ENCODE measurements at places on chromosomes 16 and 17.
A peak's percentile ranks its signal among the peaks of the same experiment; 100 is the strongest.

DNA sequence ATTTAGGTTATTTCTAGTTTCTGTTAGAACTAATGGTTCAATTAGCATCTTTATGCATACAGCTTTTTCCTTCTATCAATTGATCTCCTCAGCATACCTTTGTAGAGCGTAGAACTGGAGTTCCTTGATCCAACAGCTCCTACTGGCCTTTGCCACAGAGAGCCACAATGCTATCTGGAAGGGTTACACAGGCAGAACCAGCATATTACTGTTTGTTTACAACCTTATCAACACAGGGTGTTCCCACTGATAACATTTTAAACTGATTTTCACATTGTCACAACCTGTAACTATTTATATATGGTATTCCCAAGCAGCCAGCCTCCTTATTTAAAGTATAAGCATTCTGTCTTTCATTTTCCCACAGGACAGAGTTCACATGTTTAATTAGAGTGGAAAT, 382.2 kb downstream of the MAF start:
- DNase-seq: no peak

GRCh38 chr17:38719943-38720641, 10.0 kb upstream of the CISD3 start:
- DNase-seq: no peak

GRCh38 chr17:80005360-80006338, 30.0 kb downstream of the TBC1D16 start:
- no peak for DNase-seq

DNA sequence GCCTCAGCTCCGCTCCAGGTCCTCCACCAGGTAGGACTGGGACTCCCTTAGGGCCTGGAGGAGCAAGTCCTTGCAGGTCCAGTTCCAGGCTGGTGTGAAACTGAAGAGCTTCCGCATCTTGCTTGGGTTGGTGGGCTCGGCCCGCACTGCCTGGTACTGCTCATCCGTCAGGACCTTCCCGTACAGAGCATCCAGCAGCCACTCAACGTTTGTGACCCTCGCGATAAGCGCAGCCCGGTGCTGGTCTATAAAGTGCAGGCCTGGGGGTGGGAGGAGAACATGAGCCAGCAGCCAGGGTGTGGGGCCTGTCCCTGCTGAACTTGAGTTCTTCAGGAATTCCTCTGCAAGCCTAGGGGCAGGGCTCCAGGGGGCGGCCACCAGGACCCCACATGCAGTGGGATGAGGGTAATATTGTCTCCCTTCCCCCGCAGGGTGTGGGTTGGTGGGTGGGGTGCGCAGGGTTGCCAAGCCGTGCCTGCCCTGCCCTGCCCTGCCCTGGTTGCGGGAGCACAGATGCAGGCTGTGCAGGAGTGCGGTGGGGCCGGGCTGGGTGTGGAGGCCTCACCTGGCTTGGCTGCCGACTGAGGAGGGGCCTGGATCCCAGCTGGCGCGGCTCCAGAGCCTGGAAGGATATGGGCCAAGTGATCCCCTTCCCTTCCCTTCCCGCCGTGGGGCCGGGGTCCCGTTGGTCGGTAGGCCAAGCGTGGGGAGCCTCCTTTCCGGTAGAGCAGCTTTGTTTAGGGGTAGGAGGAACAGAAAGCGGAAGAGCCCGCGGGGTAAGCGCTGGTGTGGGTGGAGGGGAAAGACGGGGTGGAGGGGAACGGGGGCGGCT, 762 bp downstream of the PYCARD start:
- DNase-seq: no peak

GRCh38 chr16:64168371-64168770, 953.5 kb downstream of the CDH11 start:
- no peak for DNase-seq

DNA sequence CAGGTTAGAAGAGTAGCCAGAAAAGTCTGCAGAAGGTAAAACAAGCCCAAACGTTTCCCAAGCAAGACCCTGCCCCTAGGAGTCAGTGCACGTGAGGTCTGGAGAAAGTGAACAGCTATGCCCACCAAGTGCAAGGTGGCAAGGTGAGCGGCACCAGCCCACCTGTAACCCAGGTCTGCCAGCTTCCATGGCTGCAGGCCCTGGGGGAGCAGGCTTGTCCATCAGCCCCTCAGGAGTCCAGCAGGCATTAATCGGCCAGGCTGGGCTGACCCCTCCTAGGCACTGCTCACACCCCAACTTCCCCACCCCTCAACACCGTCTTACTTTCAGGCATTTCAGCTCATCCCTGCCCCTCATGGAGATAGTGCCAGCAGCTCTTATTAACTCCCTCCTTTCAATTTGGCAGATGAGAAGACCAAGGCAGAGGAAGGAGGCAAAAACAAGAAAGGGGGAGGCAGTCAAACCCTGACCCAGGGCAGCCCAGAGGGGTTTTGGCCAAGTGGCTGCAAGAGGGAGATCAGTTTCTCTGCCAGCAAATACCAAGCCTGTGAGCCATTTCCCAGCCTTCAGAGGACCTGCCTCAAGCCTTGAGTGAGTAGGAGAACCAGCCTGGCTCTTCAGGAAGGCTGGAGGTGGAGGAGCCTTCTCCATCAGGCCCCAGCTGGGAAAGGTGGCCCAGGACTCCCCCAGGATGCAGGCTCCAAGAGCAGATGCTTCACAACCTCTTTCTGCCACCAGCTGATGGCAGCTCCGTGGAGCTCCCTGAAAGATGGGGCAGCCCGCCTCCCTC, 14.7 kb downstream of the BEAN1 start:
- DNase-seq: no peak

DNA sequence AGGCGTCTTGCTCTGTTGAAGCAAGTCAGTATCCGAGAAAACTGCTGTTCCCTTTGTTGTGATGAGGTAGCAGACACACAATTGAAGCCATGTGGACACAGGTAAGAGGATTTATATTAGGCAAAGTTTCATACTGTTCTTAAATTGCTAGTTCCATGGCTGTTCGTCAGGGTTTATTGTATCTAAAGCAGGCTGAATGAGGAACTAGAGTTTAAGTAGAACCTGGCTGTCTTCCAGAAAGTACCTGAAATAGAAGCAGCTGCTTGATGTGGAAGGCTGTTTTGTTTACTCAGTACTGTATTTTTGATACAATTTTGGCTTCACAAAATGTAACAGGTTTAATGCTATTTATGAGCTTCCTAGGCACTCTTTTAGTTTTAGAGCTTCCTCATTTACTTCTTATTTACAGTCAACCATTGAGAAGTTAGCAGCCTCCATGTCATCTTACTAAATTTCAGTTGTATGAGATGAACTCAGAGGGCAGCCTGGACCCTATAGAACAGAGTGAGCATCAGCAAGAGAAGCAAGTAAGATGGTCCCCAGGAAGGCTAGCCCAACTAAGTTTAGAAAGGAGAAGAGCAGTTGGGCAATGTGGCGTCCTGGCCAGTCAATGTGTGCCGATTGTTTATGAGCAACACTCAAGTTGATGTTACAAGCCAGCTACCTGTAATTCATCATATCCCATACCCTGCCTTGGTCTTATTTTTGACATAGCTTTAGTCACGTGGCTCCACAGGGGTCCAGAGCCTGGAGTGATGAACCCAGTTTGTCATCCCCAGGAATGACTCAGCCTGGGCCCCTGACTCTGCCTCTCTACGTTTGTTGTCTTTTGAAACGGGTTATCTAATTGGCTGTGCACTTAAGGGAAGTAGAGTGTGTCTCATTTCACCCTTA, 9.7 kb upstream of the ARL2BP start:
- no peak for DNase-seq

GRCh38 chr17:79338152-79338551, 263.5 kb downstream of the ENGASE start:
- no peak for DNase-seq

DNA sequence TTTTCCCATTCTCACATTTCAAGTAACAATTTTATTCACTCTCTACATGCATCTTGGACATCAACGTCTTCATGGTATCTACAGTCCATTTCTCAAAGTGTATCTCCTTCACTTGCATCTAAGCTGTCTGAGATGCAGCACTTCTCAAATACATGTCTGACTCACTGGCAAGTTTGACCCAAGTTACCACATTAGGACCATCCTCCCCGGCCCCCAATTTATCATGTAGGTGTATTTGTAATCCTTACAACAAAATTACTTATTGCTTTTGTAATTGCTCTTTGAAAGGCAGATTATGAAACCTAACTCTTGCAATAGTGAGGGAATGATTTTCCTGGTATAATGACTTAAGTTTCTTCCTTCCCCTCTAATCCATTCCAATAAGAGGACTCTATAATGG, 28.9 kb upstream of the ULK2 start:
- no peak for DNase-seq

DNA sequence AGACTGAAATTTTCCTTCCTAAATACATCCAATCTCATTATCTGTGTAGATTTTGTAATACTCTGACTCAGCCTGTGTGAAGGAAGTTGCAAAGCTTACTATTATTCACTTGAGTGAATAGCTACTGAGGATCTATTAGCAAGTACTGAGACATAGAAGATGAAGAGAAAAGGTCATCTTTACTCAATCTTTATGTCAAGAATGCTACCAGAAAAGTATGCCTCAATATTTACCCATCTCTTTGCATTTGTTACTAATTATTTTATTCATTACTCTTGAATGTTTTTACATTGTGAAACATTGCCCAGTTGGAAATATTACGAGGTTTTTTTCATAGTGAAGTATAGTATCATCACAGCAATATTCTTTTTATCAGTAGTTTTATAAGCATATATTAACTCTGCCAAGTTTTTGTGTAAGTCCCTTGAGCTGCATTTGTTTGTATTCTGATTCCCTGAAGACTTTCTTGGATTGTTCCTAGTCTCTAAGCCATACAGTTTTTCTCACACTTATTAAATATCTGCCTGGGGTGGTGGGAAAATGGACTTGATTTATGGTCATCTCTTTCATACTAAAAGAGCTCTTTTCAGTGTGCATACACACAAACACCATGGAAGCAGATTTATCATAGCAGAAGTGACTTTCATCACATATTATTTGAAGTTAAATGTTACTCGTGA, 110.4 kb downstream of the MRTFB start:
- no peak for DNase-seq

DNA sequence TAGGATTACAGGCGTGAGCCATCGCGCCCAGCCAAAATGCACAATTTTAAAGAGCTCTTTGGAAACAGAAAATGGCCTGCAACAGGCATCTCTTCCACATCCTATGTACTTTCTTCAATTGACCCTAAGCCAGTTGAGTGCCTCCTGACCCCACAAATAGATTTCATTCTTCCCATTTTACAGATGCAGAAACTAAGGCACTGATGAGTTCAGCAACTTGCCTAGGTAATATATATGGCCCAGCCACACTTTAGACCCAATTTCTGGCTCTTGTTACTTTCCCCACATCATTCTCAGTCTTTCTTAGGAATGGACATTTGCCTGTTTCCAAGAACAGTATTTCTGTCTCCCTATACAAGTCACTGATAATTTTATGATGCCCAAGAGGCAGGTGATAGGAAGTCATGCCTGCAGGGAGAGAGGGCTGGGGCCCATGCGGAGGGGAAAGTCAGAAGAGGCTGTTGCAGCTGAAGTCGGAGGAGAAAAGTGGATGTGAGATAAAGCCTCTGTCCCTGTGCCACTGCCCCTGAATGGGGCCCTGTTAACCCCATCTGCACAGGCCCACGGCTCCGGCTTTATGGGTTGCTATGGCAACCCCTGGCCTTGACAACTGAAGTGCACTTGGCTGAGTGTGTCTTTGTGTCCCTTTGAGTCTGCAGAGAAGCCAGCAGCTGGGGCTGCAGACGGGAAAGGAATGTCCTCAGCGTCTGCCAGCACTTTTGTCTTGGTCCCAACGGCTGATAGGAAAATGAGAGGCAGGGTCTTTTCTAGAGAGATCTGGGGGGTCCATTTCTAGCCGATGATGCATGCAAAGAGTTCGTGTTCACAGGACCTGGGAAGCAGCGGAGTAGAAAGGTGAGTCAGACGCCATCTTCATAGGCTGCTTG, 45.9 kb downstream of the ABAT start:
- no peak for DNase-seq

DNA sequence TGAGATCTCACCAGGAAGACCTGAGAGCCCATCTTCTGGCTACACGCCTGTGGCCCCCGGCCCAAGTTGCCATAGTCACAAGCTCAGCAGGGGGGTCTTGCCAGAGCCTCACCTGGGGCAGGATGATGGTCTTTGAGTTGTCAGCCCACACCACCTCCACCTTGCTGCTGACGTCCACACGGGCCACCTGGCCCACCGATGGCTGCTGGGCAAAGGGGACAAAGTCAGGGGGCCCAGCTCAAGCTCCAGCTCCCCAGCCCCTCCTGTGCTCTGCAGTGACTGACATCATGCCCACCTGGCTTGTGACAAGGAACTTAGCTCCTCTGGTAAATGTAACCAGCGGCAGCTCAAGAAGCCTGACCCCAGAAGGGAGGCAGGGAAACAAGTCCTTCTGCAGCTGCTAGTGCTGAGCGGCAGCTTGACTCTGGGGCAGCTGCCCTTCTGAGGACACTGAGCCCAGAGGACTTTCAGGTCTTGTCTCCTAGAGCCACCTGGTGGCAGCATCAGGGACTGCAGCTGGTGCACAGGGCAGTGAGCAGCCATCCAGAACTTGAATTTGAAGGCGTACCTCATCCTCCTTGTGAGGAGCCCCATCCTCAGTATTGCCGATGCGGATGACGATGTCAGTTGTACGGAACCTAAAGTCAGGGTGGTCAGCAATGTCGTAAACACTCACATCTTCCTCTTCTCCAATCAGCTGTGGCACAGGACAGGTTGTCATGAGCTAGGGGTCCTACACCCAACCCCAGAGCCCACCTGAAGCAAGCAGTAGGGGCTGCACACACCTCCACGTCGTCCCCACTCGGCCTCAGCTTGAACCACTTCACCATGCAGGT, 13.5 kb downstream of the SPHK1 start:
- DNase-seq: peak; percentile 31

DNA sequence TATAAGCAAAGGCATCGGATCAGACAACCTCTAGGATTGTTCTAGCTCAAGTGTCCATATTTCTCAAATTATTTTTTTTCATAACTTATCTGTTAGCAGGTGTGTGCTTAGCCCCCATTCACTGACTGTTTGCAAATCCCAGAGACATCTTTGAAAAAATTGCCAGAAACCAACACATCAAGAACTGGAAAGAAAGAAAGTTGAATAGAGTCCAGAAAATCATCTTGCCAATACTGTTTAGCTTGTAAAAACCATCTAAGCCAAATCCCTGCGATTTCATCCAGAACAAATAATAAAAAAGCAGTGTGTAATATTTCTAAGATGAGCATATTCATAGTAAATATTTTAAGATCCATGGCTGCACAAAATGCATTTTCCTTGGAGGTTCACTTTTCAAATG, 64.5 kb downstream of the WSCD1 start:
- no peak for DNase-seq

- no peak for DNase-seq
Measured at GRCh38 chr17:57940653-57941329, 14.4 kb downstream of the CUEDC1 start.

DNA sequence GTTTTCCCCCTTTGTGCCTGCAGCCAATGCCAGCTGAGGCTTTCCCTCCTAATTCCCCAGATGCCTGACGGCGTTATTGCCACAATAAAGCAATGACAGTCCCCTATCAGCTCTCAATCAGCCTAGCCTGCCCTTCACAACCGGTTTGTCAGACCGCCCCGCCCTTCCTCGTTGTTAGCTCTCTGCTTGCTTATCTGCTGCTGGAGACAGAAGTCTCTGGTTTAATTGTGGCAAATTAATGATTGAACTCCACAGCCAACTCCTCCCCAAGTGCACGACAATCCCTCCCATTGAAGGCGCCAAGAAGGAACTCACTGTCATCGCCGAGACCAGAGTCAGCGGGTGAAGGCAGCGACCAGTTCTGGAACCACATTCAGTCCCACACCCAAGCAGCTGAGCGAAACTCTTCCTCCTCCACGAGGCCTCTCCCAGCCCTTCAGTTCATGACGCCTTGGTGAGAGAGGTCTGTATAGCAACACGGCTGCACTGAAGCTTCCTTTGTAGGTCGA, 474.4 kb downstream of the SLC39A11 start:
- no peak for DNase-seq
